ENCODE measurements at places on chromosomes 2 and 18.

- no peak for DNase-seq
Observed at GRCh38 chr2:113242327-113242726, 36.4 kb downstream of the PAX8 start.

DNA sequence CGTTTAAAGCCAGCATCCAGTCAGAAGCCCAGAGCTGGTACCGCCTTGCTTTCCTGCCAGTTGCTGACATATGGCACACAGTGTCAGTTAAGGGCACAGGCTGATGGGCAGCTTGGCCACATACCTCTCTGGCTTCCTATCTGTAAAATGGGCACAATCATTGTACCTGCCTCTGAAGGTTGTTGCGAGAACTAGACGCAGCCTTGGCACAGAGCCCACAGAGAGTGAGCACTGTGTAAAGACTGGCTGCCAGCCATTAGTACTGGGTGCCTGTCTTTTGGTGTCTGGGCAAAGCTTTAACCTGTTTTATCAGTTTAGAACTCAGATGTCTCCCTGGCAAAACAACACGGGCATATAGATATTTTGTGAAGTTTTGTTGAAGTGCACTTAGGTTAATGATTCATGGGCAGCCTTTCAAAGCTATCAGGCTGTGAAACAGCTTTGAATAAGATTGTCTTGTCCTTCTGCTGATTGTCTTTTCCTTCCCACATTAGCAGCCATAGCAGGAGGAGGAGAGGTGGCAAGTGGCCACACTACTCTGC is 269.5 kb downstream of the NEDD4L start:
- no peak for DNase-seq

- no peak for DNase-seq
Observed at GRCh38 chr18:58991167-58991798, 126.6 kb downstream of the ZNF532 start.

DNA sequence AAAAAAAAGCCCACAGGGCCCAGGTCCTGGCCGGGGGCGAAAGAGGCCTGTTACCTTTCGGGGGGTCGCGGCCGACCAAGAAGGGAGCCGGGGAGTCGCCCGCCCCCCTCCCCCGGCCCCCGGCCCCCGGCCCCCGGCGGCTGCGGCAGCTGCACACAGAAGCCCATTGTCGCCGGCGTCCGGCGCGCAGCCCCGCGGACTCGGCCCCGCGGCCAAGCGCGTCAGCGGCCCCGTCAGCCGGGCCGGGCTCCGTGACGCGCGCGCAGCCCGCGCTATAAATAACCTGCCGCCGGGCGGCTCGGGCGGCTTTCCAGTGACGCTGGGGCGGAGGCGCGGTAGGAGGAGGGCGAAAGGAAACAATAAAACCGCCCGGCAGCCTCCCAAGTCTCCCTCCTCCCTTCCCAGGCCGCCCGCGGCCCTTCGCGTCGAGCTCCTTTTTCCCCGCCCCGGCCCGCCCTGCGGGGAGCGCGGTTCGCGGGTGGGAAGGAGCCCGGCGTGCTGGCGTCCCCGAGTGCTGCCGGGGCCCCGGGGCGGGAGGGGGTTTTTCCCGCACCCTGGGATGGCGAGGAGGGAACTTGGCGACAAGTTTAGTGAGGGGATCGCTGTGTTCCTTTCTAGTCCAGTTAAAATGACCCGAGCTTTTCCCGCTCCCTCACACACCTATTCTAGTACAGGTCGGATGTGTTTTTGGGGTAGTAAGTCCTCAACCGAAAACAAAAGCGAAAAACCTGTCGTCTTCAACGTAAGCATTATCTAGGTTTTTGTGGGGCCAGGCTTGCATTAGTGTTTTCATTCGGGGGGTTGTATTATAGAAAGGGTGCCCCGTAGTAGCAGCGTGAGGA is 10.0 kb upstream of the NR4A2 start:
- peak; percentile 79 for DNase-seq

DNA sequence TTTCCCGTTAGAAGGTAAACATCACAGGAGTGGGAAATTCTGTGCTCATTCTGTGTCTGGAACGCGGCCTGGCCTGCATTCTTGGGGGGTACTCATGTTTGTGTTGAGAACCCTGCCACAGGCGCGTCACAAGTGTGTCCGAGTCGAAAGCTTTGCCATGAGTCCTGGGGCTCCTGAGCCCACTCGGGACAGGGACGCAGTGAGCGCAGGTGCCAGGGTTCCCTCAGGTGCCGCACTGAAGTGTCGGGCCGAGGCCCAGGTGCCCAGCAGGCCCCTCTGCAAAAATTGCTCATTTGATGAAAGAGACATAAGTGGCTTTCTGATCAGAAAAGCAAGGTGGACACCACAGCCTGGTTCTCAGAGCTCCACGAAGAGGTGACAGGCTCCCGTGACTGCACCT is 4.7 kb downstream of the D2HGDH start:
- DNase-seq, result no peak

GRCh38 chr2:70851704-70852103 is 16.1 kb upstream of the CD207 start:
- no peak for DNase-seq

- no peak for DNase-seq
Observed at GRCh38 chr18:45044787-45045186, 364.1 kb downstream of the SETBP1 start.

DNA sequence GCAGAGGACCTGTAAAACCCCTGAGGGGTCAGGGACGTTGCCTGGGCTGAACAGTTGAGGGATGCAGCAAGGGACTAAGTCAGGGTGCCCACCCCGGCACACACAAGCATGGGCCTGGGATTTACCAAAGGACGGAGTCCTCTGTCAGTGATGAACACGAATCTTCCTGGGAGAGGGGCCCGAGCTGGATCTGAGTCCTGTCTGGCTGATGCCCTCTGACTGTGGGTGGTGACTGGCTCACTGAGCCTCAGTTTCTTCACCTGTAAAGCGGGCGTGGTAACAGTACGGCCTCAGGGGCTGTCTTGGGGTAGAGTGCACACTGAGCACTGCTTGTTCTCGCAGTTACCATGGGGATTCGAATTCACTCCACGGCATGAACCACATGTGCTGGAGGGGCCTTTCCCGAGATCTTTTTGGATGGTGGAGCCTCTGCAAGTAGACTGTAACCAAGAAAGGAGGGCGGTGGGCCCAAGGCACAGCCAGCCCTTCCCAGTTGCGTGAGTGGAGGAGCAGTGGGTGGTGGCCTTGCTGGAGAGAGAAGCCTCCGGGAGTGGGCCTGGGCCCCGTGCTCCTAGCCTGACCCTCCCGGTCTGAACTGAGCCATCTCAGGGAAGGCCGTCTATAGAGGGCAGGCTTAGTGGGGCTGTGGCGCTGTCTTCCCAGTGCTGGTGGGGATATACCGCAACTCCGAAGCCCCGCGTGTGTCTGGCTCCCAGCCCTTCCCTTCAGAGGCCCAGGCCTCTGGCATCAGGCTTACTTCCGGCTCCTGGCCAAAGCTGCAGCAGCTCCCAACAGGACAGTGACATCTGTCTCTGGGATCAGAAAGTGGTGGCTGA is 130.8 kb upstream of the HS6ST1 start:
- DNase-seq, result no peak

DNA sequence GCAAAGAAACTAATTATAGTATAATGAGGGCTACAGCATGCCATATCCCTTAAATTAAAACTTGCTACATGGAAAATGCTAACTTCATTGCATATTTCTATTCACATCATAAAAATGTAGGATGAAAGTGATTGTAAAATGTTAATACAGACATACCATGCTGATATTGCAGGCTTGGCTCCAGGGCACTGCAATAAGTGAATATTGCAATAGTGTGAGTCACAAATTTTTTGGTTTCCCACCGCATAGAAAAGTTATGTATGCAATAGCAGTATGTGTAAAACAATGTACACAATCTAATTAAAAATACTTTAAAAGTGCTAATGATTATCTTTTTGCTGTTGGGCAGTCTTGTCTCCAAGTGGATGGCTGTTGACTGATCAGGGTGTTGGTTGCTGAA is 162.1 kb downstream of the CD8B2 start:
- DNase-seq, result no peak

GRCh38 chr2:26706093-26706492 is 13.6 kb downstream of the KCNK3 start:
- no peak for DNase-seq

GRCh38 chr18:22272242-22272641 is 102.9 kb downstream of the GATA6 start:
- DNase-seq, result no peak

DNA sequence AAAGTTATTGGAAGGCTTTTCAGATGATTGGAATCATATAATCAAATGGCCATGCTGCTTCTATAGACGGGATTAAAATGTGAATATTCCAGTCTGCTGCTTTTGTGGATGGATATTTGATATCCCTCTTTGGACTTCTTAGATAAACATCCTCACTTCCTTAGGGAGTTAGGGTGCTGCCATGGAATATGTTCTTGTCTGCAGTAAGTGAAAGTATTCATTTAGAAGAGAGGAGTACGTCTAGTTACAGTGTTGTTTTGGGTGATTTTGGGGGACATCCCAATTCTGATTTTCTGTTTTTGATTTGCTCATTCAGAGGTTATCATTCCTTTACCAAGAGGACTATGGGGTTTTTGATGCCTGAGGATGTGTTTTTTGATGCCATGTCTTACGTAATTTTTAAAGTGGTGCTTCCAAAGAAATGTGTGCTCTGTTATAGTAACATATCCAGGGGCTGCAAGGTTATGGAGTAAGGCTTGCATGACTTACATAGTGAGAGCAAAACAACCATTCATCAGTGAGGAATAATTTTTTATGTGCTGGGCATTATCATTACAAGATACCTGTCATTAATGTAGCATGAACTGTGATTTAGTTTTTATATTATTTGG is 33.6 kb downstream of the ASXL3 start:
- DNase-seq, result no peak

DNA sequence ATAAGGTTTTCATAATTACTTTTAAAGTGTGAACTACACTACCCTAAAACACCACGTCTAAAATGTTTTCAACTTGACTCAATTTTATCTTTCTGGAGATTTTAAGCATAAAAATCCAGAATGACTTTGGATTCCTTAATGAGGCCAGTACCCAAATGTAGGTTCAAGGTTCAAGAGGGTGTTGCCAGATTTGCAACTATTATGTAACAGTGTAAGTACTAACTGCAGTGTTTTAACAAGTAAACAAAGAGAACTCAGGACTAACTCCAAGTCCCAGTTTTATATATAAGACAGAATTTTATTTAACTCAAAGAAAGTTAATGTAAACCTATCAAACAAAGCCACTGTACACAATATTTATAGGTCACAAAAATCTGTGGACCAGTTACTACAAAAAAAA is 5.7 kb downstream of the HIBCH start:
- DNase-seq, result no peak

- DNase-seq, result no peak
Observed at GRCh38 chr2:19675856-19676460, 225.8 kb downstream of the TTC32 start.

GRCh38 chr2:18198677-18199076 is 320.2 kb downstream of the KCNS3 start:
- DNase-seq, result no peak

- DNase-seq, result no peak
Observed at GRCh38 chr2:191126386-191127085, 24.3 kb downstream of the STAT4 start.

DNA sequence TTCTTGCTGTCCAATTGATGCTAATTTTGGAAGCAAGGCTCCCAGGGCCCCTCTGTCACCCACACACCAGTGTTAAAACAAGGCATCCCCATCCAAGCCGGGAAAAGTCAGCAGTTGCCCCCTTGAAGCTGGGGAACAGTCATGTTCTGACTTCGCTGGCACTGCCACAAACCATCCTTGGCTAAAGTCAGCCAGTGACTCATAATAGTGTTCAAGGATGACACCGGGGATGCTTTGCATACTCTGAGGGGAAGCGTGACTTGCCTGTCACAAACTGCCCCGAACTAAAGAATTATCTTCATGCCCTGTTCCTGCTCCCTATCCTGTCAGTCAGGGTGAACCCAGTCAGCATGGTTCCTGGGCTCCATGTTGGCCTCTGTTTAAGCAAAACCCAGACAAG is 37.0 kb downstream of the TGFA start:
- DNase-seq, result no peak

DNA sequence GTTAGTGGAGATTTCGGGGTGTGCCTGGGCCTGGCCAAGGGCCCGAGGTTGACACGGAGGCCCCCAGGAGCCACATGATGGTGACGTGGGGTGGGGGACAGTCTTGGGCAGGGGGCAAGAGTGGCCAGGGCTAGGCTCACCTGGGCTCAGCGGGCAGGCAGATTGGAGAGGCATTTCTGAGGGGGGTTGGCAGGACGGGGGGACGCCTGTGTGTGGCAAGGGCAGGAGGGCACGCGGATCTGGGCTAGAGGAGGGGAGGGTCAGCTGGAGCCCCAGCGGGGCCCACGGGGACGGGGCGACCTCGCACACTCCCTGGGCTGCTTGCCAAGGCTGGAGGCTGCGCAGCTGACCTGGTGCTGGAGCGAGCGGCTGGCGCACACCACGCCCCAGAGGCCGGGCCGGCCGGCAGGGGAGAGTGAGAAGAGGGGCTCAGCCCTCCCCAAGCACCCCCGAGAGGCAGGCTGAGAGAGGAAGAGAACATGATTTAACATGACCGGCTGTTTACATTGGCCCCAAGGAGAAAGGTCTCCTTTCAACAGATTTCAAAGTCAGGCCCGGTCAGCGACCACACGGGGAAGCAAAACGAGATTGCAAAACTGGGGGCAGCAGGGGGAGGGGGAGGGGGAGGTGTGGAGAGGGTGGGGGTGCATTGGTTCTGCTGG is 38.0 kb upstream of the SNED1 start:
- no peak for DNase-seq

GRCh38 chr18:70450426-70451253 is 161.8 kb downstream of the SOCS6 start:
- no peak for DNase-seq

DNA sequence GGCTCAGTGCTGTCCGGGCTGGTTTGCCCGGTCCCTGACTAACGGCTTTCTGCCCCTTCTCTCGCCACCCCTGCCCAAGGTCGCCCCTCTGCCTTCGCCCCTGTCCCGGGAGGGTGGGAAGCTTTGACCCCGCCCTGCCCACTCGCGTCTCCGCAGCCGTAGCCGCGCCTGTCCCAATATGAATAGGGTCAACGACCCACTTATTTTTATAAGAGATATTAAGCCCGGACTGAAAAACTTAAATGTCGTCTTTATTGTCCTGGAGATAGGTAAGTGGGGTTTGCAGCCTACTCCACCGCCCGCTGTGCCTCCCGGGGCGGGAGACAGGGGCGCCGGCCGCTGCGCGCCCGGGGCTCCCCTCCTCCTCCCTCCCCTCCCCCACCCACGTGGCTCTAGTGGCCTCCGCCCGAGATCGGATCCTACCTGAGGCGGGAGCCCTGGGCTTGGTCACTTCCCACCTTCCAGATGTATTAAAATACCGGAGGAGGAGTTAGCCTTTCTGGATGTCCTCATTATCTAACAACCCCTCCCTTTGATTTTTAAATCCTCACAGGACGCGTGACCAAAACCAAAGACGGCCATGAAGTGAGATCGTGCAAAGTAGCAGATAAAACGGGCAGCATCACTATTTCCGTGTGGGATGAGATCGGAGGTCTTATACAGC is 633 bp downstream of the NABP1 start:
- peak; percentile 23 for DNase-seq

DNA sequence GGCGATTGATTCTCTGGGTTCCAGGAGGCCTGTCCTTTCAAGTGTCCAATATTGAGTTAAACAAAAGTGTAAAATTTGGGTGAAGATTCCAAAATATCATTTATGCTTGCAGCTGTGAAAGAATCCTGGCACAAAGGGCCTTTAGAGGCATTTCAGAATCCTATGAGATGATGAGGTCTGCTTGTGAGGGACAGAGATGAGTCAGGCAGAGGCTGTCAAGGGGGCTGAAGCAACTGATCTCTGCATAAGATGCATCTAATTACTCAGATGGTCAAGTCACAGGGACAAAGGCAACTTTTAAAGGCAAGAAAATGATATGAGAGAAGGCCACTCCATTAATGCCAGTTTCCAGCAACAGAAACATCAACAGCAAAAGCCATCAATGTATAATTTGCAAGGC is 78.8 kb downstream of the FHOD3 start:
- no peak for DNase-seq

- DNase-seq, result no peak
Observed at GRCh38 chr2:53505826-53506225, 261.8 kb upstream of the CHAC2 start.

All from activated T-helper 1 cell treated with Interleukin-2 at 50 U/mL for 16 hours (primary cell).